ENCODE measurements at places on chromosomes 2 and 18.

- DNase-seq: no peak
Measured at GRCh38 chr2:11213090-11213638, 57.9 kb downstream of the SLC66A3 start.

GRCh38 chr2:106129150-106129549 is 65.0 kb downstream of the UXS1 start:
- no peak for DNase-seq

- DNase-seq: no peak
Measured at GRCh38 chr2:460861-461260, 173.0 kb upstream of the ALKAL2 start.

DNA sequence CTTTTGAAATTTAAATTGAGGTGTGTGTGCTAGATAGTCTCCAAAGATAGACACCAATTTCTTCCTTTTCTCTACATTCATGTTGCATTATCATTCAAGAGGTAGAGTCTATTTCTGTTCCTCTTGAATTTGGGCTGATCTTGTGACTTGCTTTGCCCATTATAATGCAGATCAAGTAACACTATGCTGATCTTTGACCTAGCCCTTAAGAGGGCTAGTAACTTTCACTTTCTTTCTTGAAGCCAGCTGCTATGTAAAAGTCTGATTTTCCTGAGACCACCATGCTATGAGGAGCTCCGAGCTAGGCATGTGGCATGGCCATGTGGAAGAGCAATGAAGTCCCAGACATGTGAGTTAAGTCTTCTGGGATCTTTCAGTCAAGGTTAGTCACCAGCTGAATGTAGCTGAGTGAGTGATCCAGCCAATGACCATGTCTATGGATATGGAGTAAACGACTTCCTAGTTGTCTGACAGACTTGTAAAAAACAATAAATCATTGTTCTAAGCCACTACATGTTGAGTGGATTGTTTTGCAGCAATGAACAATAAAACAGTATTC is 189.4 kb upstream of the CWC22 start:
- DNase-seq: no peak

- no peak for DNase-seq
Measured at GRCh38 chr2:173441222-173441621, 86.5 kb downstream of the CDCA7 start.

GRCh38 chr2:96839875-96840850 is 3.7 kb downstream of the ANKRD23 start:
- DNase-seq: no peak

Measured in right atrium auricular region (tissue), 2 donors.